ENCODE measurements at places on chromosomes 3 and 15.

DNA sequence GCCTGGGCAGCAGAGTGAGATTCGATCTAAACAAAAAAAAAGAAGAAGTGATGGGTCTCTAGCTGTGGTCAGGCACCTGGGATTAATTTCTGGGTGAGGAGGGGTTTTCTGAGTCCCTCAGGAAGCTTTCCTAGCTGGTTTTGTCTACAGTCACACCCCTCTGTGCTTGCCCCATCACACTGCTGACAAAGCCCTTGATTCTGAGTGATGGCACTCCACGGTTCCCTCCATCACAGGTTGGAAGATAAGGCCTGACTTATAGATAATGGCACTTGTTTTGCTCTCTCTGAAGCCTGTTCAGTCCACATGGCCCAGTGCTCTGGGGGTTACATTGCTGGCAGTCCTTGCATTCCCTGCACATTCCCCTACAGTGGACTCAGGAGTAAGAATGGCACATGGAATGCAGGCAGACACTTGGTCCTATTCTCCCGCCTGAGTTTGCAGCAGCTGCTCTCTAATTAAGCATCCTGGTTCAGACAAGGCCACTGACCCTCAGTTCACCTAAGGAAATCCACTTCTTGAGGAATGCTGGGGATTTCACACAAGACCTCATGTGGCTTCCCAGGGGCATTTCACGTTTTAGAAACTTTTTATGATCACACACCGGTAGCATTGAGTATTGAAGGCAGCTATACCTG lies 81.0 kb upstream of the NMNAT3 start:
- no peak for DNase-seq

GRCh38 chr3:11602886-11603527 lies 40.7 kb downstream of the VGLL4 start:
- no peak for DNase-seq

DNA sequence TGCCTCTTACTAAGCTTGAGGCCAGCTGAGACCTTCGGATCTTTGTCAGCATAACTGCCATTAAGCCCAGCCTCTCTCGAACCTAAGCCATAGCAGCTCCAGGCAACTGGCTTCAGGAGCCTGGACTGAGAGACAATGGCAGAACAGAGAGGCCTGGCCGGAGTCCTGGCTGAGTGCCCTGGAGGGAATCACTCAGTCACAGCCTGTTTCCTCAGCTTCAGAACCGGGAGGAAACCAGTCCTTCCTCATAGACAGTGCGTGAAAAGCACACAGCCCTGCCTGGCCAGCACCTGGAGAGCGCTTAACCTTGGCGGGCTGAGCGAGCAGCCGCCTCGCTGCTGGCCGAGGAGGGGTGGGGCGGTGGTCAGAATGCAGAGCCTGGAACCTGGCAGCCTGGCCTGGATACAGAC lies 21.6 kb downstream of the RNU5B-1 start:
- DNase-seq, result no peak

- no peak for DNase-seq
Observed at GRCh38 chr15:43429687-43430086, 58.8 kb downstream of the TUBGCP4 start.

GRCh38 chr3:135752851-135753250 lies 212.7 kb upstream of the PPP2R3A start:
- no peak for DNase-seq

- DNase-seq, result no peak
Observed at GRCh38 chr3:183492849-183493179, 62.7 kb downstream of the KLHL6 start.

- no peak for DNase-seq
Observed at GRCh38 chr15:33152502-33153109, 41.9 kb downstream of the FMN1 start.

DNA sequence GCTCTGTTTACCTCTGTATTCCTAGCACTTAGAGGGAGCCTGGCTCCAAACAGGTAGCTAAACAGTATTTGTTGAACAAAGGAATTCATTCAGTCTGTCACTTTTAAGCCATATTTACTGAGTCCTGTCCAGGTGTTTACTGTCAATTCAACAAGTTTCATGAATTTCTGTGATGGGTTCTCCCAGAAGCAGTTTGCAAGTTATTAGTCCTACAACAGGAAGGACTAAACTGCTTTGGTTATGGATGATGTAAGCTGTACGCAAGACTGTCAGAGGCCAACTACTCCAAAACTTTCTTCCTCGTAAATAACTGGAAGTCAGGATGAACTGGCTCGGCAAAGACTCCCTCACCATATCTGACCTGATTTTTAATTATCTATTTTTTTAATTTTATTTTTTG lies 25.1 kb downstream of the STIMATE start:
- no peak for DNase-seq

- no peak for DNase-seq
Observed at GRCh38 chr15:38186507-38186906, 66.1 kb upstream of the SPRED1 start.

DNA sequence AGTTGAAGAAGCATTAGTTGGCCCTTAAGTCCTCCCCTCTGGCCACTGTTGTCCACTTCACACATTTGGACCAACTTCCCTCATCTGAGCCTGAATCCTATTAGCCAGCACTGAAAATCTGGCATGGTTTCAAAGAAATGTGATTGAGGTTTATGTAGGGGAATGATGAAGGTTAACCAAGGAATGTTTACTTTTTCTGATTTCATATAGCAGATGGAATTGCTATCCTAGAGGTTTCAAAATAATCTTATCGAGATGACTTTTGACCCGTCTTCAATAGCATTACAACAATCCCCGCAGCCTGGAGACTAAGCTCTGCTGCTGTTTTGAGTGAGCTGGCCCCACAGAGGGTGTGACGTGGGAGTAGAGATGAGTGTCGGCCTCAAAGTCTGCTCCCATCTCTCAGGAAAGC lies 200.8 kb upstream of the IL12A start:
- DNase-seq, result no peak

- no peak for DNase-seq
Observed at GRCh38 chr3:176767385-176767784, 429.9 kb downstream of the TBL1XR1 start.

GRCh38 chr3:189967254-189967865 lies 153.3 kb downstream of the P3H2 start:
- DNase-seq, result no peak

- DNase-seq, result no peak
Observed at GRCh38 chr3:99186016-99186415, 284.5 kb upstream of the DCBLD2 start.

DNA sequence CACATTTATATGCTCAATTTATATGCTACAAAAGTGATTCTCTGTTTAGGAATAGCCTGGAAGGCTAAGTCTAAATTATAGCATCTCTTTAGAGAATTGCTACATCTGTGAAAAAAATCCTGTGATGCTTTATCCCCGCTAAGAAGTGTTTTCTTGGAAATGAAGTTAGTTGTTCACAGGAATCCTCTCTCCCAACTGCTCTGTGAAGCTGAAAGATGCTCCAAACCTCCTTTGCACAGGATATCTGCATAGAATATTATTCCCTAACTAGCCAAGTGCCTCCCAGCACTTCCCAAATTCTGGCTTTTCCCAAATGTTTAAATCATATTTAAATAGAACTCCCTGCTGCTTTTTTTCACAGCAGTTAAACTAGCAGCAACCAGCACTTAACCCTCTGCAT lies 132.2 kb downstream of the SRGAP3 start:
- DNase-seq, result no peak

DNA sequence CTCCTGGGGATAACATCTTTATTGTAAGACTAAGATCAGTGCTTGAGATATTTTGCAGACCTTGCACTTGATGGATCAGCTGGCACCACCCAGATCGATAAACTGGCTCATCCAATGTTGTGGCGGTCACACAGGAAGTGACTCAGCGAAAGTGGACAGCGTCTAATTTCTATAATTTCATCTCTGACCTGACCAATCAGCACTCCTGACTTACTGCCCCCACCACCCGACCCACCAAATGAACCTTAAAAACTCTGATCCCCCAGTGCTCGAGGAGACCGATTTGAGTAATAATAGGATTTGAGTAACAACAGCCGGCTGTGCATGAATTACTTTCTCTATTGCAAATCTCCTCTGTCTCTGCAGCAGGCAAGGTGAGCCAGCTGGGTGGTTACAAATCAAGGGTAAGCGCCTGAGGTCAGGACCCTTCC lies 62.7 kb upstream of the RNU6-1 start:
- DNase-seq, result no peak

DNA sequence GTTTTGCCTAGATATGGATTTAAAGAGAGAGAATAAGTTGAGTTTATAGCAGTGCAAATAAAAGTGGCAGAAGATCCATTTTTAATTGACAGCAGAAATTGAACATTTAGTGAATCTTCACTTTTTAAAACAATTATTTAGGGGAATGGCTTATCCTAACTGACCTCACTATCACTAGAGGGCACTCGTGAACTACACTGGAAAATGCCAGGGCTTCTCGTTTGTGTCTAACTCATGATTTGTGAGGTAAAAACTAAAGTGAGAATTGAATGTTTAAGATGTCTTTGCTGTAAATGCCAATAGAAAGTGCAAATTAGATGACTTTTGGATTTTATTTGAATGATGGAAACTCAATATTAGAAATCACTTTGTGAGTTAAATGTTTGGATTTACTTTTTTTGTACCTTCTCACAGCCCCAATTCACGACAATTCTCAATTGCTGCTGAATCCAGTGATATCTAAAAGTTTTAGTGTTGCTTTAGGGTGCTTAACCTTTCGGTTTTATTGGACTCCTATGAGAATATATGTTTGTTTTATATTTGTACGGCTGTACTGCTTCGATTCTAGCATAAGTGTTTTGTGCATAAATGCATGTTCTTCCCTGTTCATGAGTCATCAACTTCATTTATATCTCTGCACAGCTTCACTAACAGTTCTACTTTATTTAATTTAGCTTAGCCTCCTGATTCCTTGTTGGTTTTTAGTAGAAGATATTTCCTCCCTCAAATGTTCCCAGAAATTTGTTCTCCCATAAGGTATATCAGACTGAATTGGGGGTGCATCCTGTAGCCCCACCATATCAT lies 462.1 kb downstream of the MFSD1 start:
- DNase-seq, result no peak

DNA sequence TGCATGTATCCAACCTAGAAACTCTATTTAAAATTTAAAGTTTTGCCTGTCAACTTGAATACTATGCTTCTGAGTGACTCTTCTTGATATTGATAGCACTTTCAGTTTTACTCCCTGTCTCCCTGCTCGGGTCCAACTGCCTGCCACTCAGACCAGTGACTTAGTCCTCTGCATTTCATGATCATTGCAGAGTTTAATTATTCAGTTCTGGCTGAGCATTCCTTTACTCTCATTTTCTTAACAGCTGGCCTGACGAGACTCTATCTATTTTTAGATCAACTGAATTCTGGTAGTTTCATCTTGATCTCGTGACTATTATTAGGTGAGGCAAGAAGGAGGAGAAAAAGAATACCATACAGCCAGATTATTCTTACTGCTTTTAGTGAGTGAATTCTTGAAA lies 617.4 kb downstream of the SI start:
- DNase-seq, result no peak

- DNase-seq, result no peak
Observed at GRCh38 chr15:49675041-49675440, 54.2 kb downstream of the DTWD1 start.

GRCh38 chr15:67183443-67184169 lies 70.9 kb downstream of the AAGAB start:
- no peak for DNase-seq

GRCh38 chr15:41892621-41893421 lies 1.0 kb downstream of the SPTBN5 start:
- no peak for DNase-seq

DNA sequence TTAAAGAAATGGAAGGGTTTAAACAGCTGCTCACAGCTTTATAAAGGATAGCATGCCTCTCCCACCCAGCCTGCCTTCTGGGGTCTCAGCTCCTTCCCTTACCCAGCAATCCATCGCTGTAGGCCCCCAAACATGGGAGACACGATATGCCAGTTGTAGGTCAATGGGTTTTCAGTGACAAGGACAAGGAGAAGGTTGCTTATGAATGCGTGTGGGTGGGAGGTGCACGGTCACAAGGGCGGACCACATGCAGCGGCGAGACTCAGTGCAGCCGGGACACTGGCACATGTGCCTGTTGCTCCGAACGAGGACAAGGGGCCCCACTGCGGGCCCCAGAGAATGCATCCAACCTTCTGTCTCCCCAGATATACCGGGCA lies 67.0 kb downstream of the MGLL start:
- no peak for DNase-seq

DNA sequence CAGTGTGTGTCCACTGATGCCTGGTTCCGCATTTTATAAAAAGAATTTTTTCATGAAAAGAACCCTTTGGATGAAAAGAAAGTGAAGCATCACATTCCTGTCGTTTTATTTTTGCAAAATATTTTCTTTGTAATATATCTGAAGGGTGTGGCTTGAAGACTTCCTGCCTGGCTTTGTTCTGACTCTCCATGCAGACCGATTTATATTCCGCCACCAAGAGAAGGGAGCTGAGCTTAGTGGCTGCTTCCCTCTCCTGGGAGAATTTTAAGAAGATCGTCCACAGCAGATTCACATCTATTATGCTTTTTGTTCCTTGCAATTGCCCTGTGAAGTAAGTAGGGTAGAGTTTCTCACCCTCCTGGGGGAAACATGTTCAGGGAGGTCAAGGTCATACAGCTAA lies 45.2 kb upstream of the UMPS start:
- DNase-seq, result no peak

DNA sequence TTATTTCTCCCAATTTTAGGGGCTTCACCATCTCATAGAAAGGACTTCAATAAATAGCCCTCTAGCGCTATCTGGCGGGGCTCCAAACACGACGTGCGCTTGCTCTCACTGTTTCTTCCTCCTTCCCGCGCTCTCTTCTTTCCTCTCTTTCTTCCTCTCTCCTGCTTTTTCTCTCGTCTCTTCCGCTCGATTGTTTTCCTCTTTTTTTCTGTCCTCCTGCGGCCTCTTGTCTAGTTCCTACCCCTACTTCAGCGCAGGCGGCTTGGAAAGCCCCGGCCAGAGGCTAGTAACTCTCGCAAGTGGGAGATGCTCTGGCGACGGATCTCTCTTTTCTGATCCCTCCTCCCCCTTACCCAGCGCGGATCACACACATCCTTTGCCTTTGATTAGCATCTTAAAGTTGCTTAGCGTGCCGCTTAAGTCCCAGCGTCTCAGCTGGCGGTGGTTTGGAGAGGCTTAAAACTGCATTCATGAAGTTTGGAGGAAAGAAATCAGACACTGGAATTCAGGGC lies 6.2 kb upstream of the MEIS2 start:
- no peak for DNase-seq
